AG04449 (cell line): ENCODE measurements at places on chromosomes 2 and 18.

- DNase-seq = no peak
These were observed 255.9 kb downstream of the AGAP1 start for GRCh38 chr2:235749771-235750160.

DNA sequence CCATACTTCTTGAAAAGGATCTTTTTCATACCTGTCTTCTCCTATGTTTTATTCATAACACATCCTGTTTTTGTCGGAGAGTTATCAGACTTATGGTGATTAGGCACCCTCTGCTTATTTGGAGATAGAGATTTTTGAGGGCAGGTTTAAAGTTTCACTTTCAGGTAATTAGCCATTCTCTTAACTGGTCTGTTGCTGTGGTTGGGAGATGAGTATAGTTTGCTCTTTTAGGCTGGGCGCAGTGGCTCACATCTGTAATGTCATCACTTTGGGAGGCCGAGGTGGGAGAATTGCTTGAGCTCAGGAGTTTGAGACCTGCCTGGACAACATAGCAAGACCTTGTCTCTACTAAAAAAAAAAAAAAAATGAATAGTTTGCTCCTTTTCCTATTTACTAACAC lies 25.3 kb downstream of the SFTPB start:
- DNase-seq = no peak

DNA sequence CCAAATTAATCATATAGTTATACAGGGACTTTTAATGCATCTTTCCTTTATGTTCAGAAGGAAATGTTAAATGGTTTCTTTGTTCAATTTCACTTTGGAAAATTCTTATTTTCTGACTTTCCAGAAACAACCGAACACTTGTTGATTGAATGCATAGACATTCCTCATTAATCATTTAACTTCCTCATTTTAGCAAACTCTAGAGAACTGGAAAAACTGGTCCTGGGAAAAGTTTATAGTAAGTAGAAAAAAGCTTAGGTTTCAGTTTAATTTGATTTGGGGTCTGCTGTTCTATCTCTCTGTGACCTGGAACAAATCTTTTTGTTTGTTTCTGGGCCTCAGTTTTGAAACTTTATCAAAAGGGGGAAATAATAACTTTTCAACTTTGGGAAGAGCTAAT lies 320.4 kb downstream of the CMPK2 start:
- no peak for DNase-seq

GRCh38 chr2:43038034-43038695 lies 188.2 kb downstream of the ZFP36L2 start:
- no peak for DNase-seq

- no peak for DNase-seq
These were observed 4.7 kb downstream of the PLCL1 start for GRCh38 chr2:197809064-197809463.

DNA sequence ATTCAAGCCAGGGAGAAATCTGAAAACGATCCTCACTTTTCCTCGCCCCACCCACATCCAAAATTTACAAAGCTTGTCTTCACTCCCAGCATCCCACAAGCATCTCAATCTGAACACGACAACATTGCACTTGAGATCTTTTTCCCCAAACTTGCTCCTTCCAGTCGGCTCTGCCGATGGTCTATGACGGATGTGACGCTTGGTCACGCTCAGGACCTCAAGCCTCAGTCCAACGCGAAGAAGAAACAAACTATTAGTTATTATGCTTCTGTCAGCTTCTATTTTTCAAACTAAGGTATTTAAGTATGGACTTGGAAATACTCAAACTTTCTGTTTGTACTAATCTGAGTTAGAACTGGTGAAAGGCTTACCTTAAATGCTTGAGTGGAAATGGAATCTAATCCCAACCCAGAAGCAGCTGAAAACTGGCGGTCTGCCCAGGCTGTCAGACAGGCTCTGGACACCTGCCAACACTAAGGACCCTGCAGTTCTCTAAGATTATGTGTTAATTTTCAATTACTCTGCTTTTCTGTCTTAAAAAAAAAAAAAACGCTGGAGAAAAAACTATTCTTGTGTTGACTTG lies 132.1 kb upstream of the DNMT3A start:
- no peak for DNase-seq

GRCh38 chr2:43239981-43240765 lies 13.8 kb upstream of the ZFP36L2 start:
- DNase-seq = no peak
